Activated naive CD4-positive, alpha-beta T cell treated with anti-CD3 and anti-CD28 coated beads, Interleukin-2, amount 10 ng/mL, durations not matched to agents 7 days and 5 days (primary cell): ENCODE measurements at places on chromosomes 2 and 18.

- DNase-seq = no peak
Measured at GRCh38 chr2:158297120-158297519, 159.4 kb downstream of the CCDC148 start.

- DNase-seq = peak; percentile 31
Measured at GRCh38 chr2:66432801-66433694, 1.9 kb upstream of the MEIS1 start.

GRCh38 chr2:64654063-64654811 is 524 bp upstream of the SERTAD2 start:
- DNase-seq = peak; percentile 71

GRCh38 chr2:121303531-121304263 is 18.7 kb upstream of the TFCP2L1 start:
- DNase-seq = no peak

GRCh38 chr2:43024515-43025011 is 201.8 kb downstream of the ZFP36L2 start:
- DNase-seq = peak; percentile 43

DNA sequence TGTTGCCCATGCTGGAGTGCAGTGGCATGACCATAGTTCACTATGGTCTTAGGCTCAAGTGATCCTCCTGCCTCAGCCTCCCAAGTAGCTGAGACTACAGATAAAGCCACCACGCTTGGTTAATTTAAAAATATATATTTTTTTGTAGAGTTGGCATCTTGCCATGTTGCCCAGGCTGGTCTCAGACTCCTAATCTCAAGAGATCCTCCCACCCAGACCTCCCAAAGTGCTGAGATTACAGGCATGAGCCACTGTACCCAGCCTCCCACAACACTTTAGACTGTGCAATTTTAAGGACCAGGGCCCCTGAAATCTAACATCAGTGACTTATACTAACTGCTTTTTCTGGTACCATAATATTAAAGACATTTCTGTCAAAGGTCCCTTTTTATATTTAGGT is 5.2 kb downstream of the TXNDC2 start:
- no peak for DNase-seq

- DNase-seq = no peak
Measured at GRCh38 chr2:31397094-31397493, 17.4 kb downstream of the XDH start.

DNA sequence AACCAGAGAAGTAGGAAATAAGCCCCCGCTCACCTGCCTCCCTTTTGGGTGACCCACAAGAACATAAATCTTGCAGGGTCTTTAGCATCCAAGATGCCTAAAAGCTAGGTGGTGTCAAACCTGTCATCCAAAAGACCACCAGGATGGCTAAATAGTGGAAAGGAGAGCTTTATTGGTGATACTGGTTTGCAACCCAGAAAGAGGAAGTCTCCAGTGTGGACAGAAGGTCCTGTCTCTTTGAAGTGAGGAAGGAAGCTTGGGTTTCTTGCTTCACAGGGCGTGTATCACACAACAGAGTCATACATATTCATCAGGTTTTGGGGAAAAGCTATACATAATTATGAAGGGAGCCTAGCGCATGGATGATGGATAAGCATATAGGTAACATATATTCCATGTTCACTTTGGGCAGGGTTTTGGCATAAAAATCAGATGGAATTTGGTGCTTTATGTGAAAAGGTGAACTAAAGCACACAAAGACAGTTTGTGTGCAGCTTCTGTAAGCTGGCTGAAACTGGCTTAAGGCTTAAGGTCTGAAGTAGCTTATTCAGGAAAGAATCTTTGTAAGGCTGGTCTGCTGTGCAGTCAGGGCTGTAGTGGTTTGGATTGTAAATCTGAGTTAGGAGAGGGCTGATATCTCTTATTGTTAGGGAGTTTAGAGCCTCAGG is 102.2 kb upstream of the MSH2 start:
- no peak for DNase-seq
